ENCODE measurements at places on chromosomes 12 and 14. TPM values are rescaled to one million over a fixed set of nuclear protein-coding genes. Genes with fewer than 3 reads are reported as not detected.
A peak's percentile ranks its signal among the peaks of the same experiment; 100 is the strongest.

DNA sequence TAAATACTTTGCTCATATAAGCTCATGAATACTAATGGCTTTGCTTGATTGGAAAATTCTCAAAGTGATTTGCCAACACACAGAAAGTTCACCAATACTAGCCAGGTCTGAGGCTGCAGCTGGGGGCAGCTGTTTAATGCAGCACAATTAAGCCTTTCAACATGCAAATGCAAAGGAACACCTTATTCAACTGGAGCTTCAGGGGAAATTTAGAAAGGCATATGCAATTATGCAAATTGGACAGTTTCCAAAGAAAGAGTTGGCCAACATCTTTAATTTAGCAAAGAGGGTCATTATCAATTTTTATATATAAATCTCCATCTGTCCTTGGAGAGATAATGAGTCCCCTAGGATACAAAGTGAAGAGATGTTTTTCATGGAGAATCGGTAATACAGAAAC lies 40.2 kb upstream of the OTOGL start:
- no peak for DNase-seq

DNA sequence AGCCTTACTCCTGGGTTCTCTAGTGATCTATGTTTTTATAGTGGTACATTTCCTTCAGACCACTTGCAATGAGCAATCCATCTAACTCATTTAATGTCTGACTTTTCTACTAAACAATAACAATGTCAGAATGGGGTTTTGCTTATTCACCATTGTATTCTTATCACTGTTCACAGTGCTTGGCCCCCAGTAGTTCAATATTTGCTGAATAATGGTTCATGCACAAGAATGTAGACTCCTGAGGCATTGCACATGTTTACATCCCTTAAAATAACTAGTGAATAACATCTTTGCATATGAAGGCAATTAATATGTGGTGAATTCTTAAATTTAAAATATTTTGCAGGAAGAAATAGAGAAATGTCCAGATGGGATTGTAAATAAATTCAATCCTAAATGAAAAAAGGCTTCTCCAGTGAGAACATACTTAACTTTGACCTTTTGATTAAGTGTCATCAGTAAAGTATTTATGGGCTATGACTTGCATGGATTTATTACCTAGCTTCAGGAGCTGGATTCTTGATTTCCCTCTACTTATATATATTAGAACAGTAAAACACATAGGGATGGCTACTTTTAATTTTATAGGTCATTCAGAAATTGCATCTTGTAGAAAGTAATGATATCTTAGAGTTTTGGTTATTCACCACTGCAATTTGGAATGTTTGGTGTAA lies 3.4 kb downstream of the CCER1 start:
- no peak for DNase-seq

Gene TMTC2
- 13.9 TPM for total RNA-seq

Gene SSPN
- total RNA-seq: 0.22 TPM

DNA sequence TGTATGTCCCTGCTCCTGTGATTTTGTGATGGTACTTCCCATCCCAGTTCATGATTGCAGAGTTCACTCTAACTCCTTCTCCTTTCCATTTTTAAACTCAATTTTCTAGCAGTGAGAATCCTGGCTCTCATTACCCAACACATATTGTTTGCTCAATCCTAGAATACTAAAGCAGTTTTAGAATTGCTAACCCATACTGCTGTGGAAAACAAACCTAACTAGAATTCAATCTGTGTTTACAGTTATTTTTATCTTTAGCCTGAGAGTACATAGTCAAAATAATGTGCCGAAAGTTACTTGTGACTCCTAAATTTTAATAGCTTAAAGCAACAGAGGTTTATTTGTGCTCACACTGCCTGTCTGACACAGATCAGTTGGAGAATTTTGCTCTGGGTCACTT lies 508.0 kb downstream of the AACS start:
- no peak for DNase-seq

DNA sequence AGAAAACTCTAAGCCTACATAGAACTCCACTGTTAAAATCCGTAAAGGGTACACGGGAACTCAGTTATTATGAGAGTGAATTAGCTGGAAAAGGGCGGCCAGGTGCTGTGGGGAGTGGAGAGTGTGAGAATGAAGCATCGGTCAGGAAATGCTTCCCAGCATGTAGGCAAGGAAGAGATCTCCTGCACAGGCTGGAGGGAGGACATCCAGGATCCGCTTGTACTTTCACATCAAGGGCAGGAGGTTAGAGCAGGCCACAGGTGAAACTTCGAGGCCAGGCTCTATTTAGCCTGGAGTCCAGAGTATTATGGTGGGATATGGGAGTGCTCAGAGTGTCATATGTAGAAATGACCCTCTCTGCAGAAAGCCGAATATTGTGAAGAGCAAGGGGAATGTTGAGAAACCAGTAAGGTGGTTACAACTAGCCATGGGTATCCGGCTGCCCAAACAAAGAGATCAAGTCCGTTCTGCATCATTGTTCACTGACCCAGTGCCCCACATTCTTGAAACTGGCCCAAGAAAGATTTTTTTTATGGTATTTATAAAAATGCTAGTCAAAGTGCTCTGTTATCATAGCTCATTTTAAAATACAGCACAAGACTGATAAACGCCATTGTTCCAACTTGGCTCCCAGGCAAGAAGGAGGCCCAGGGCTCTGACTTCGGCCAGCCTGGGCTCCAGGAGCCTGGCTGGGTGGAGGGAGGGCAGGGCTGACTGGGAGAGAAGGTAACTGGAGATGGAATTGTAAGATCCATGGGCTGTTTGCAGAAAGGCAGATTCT lies 79.4 kb upstream of the HIF1A start:
- peak; percentile 47 for DNase-seq

DNA sequence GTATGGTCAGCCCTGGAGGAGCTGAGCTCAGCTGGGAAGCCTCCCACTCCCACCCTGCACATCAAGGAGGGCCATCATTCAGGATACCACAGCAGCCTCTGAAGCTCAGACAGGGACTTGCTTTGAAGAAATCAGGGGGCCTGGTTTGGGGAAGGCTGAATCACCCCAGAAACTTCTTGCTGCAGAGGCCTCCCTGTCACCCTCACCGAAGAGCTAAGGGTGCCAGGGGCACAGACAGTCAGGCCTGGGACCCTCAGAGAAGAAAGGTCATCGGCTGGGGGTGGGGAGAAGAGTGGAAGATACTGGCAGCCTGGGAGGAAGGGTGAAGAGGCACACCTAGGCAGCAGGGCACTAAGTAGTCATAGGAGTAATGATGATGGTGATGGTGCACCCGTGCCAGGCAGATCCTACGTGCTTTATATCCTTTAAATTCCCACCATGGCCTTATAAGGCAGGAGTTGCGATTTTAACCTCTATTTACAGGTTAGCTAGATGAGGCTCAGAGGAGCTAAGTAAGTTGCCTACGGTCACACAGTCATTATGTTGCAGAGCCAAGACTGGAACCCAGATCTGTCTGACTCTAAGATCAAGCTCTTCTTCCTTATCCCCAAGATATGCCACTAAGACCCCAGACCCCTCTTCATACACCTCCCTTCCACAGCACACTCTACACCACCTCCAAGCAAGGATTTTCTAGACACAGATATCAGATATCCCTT lies 28.5 kb upstream of the PNMA1 start:
- no peak for DNase-seq

Gene KRT6C
- not detected for total RNA-seq

Gene TRMT61A
- total RNA-seq: 3.1 TPM

Gene LMO3
- total RNA-seq: under 0.01 TPM

DNA sequence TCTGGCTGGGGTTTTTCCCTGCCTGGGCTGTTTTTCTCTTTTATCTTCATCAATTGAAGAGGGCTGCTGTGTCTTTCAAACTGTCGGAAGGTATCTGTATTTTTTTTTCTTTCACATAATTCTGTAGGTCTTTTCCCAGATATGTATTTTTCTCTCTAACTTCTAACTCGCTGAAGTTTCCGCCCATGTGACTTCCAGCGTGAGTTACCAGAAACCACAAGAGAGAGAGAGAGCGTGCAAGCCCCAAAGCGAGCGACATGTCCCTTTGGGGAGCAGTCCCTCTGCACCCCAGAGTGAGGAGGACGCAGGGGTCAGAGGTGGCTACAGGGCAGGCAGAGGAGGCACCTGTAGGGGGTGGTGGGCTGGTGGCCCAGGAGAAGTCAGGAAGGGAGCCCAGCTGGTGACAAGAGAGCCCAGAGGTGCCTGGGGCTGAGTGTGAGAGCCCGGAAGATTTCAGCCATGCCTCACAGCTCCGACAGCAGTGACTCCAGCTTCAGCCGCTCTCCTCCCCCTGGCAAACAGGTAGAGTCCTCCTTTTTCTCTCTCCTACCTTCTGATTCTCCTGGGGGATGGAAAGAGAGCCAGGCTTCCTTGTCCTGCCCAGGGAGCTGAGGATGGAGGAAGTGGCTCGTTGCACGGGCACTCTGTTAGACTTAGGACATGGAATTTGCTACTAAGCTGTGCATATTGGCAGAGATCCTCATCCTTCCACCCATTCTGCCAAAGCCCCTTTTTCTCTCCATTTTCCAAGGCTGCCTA lies at the start of gene BATF:
TSS of gene BATF (plus strand) at position 246 of the 759 bp plus-strand sequence. CDS start at position 460, 214 bp downstream.
- DNase-seq: no peak

Gene ZNF891
- total RNA-seq: 0.22 TPM

DNA sequence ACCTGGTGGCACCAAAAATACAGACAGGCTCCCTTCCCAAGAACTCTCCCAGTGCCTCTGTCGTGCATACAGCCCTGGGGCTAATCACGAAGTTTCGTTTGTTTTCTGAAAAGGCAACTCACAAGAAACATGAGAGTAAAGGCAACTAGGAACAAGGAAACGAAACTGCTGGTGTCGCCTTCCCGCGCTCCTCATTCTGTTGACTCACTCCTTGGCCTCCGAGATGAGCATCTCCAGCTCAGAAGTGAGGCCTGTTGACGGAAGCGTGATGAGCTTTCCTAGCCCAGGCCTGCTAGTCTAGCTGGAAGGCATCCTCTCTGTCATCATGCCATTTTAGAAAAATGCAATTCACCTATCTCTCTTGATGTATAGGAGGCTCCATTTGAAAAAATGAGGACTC lies 50.5 kb downstream of the TTC9 start:
- no peak for DNase-seq

Gene DLK1
- total RNA-seq: not detected

GRCh38 chr12:95763809-95764253 lies 26.7 kb downstream of the NTN4 start:
- peak; percentile 87 for DNase-seq

Gene ETFBKMT
- 2.2 TPM for total RNA-seq

GRCh38 chr12:124380796-124381455 lies 86.0 kb downstream of the RFLNA start:
- no peak for DNase-seq

- no peak for DNase-seq
Observed at GRCh38 chr12:122133192-122133950, 40.6 kb downstream of the IL31 start.

DNA sequence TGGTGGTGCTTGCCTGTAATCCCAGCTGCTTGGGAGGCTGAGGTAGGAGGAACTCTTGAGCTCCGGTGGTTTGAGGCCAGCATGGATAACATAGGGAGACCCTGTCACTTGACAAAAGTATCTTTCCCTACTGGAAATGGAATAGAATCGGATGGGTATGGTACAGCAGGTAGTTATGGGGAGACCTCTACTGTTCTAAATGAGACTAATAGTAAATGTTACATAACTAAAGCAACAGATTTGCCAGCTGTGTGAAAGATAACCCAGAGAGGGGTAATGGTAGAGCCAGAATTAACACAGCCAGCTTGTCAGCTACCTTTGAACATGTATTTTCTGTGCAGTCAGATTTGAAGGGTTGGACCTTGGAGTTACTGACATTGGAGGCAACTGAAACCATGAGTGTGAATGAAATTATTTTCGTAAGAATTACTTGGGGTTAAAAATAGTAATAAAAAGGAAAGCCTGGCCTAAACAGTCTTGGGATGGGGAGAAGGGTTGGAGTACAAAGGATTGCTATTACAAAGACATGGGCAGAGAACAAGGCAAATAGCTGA lies 21.7 kb upstream of the NUP107 start:
- no peak for DNase-seq

- no peak for DNase-seq
Observed at GRCh38 chr12:26135010-26135420, 10.2 kb upstream of the BHLHE41 start.

DNA sequence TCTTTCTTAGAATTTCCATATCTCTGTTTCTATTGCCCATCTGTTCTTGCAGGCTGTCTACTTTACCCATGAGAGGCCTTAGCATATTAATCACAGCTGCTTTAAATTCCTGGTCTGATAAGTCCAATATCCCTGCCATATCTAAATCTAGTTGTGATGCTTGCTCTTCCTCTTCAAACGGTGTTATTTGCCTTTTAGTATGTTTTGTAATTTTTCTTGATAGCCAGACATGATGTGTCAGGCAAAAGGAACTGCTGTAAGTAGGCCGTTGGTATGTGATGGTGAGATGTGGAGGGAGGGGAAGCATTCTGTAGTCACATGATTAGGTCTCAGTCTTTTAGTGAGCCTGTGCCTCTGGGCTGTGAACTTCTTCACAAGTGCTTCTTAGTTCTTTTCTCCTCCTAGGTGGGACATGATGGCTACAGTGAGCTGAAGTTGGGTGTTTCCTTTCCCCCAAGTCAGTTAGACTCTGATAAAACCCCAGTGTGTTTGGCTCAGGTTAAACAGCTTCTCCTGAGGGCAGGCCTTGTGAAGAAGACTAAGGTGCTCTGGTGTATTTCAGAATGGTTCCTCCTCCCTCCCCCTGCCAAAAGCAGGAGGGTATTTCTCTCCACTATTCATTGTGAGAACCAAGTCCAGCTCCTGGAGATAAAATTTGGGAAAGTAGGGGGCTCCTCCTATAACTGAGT lies 195.9 kb upstream of the PARP11 start:
- DNase-seq: no peak

DNA sequence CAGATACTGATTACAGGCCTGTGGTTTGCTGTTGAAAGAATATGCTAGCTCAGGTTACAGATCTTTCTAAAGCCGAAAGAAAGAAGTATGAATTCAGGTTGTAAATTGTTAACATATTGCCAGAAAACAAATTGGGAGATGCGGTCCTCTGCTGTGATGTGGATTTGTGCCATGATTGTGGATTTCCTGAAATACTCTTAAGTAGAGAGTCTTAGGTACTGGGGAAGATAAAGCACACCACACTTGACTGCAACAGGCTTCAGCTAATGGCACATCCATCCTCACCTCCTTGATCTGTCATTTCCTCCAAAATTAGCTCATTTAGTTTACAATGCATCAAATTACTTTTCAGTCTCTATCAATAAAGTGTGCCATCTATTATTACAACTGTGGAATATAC lies 279.2 kb downstream of the SYT1 start:
- no peak for DNase-seq

Gene A2M
- total RNA-seq: 3.8 TPM

- no peak for DNase-seq
Observed at GRCh38 chr14:93054006-93054405, 61.7 kb downstream of the ITPK1 start.

DNA sequence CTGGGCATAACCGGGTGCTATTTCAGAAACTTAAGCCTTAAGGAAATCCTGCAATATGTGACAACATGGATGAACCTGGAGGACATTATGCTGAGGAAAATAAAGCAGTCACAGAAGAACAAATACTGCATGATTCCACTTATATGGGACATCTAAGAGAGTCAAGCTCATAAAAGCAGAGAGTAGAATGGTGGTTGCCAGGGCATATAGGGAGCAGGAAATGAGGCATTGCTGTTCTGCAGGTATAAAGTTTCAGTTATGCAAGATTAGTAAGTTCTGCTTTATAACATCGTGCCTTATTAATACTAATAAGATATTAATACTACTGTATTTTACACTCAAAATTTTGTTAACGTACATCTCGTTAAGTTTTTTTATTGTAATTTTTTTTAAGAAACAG lies 124.2 kb upstream of the ATF1 start:
- no peak for DNase-seq

Data from lung microvascular endothelial cell (primary cell).